ENCODE measurements at places on chromosomes 6 and 20.

DNA sequence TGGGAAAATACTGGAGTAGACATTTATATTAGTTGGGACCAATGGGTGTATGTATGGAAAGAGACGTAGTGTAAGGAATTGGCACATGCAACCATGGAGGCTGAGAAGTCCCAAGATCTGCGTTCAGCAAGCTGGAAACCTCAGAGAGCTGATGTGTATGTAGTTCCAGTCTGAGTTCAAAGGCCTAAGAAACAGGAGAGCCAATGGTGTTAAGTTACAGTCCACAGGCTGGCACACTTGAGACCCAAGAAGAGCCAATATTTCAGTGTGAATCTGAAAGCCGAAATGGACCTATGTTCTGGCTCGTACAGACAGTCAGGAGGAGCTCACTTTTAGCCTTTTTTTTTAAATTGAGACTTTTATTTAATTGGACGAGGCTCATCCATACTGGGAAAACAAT is 244.2 kb downstream of the CDKAL1 start:
- DNase-seq: no peak

- DNase-seq: no peak
Observed at GRCh38 chr6:159130846-159131245, 38.4 kb upstream of the FNDC1 start.

- DNase-seq: no peak
Observed at GRCh38 chr6:17491416-17492142, 98.2 kb downstream of the CAP2 start.

DNA sequence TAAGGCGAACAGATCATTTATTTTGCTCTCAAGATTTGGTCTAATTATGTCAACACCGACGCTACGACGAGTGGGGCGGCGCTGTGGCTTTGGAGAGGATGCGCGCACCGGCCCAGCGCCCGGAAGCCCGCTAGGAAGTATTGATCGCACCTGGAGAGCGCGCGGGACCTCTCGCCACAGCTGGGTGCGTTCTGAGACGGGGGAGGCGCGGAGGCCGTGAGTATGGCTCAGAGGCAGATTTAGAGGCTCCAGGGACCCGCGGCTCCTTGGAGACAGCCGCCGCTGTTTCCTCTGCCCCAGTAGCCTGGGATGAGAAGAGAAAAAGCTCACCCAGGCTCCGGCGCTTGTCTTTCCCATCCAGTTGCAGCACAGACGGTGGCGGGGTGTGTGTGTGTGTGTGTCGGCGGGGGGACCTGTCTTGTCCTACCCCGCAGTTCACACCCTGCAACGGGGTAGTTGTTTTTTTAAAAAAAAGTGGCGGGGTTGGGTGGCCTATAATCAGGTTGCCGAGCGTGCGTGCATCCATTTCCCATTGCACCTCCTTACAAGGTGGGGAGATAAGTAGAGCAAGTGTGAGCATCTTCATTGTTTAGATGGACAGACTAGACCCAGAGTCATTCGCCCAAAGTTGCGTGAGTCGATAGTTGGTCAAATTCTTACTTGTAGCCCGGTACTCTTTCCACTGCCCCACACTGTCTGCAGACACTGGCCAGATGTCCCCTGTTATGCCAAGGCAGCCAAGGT is 11.2 kb downstream of the TFAP2D start:
- DNase-seq: no peak

DNA sequence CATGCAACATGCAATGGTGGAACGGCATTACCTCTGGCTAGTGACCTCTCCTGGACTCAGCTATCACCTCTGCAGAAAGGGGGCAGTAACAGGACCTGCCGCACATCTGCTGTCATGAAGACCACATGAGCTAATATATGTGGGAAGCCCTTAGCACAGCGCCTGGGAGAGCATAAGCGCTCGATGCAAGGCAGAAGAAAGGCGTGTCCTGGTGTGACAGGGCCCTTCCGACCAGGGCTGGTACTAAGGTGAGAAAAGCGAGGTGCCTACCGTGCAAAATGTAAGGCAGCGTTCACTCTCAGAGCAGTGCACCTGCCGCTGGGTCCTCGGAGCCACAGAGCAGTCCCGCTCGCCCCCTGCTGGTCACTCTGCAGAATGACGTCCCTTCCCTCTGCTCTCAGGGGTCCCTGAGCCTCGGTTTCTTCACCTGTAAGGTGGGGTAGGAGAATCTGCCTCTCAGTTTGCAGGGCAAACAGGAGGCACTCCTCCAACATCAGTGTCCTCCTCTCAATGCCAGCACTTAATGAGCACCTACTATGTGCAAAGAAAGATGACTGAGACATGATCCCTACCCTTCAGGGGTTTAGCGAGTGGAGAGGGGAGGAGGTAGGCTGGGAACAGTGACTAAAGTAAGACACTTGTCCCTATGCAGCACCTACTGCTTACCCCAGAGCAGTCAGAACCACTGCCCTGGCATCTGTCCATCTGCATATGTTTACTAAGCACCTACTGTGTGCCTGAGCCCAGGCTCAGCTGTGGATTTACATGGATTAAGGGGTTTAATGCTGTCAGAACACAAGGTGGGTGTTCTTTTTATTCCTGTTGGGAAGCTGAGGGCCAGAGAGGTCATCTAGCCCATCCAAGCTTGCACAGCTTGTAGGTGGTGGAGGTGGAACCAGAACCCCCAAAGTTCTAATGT is 41.1 kb upstream of the PTGIS start:
- DNase-seq: peak; percentile 63

DNA sequence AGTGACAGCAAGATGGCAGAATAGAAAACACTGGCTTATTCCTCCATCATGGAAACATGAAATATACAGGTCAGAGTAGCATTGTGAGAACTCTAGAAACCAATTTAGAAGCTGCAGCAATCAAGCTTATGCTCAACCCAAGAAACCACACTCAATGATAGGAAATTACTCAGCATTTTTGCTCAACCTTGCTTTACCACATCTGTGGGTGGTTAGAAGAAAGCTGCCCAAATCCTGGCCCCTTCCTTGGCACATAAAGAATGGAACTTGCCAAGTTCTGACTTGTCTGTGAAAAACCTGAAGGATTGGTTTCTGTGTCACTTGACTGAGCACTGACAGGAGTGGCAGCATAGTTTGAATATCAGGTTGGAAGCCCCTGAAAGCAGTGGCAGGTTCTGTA is 108.0 kb upstream of the MOCS1 start:
- DNase-seq: no peak

GRCh38 chr6:131762984-131763383 is 44.8 kb upstream of the ENPP1 start:
- DNase-seq: no peak

DNA sequence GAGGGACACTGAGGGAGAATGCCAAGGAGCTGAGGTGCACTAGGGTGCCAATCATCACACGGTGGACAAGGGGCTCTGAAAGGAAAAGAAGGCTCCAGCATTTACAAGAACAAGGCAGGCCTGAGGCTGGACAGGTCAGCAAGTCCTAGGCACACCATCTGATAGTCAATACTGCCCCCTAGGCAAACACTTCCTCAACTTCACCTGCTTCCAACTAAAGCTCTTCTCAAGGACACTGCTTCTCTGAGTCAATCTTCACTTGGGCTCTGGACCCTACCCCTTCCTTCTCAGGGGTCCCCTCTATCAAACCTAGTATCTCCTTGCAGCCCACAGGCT is 37.7 kb upstream of the SLC4A11 start:
- no peak for DNase-seq

GRCh38 chr20:49872056-49872455 is 43.3 kb downstream of the SPATA2 start:
- no peak for DNase-seq

DNA sequence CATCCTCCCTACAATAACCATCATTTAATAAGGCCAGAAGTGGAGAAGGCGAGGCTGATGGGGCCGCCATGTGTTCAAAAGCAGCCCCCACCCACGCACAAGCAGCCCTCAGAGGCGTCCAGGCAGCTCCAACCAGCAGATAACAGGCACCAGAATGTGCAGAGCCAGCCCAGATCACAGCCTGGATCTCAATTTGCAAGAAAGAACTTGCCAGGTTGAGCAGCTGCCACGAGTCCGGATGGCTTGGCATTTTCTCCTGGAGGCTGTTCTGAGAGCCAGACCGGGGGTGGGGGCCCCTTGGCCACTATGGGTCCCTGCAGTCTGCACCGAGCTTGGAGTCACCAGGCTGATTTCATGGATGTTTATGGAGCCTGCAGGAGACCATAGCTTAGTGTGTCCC is 338.1 kb downstream of the PREX1 start:
- no peak for DNase-seq

- no peak for DNase-seq
Observed at GRCh38 chr6:126672649-126673048, 332.7 kb downstream of the CENPW start.

GRCh38 chr6:51432481-51432880 is 613.8 kb downstream of the TFAP2B start:
- no peak for DNase-seq

- no peak for DNase-seq
Observed at GRCh38 chr20:36434383-36434782, 106.9 kb upstream of the MYL9 start.

DNA sequence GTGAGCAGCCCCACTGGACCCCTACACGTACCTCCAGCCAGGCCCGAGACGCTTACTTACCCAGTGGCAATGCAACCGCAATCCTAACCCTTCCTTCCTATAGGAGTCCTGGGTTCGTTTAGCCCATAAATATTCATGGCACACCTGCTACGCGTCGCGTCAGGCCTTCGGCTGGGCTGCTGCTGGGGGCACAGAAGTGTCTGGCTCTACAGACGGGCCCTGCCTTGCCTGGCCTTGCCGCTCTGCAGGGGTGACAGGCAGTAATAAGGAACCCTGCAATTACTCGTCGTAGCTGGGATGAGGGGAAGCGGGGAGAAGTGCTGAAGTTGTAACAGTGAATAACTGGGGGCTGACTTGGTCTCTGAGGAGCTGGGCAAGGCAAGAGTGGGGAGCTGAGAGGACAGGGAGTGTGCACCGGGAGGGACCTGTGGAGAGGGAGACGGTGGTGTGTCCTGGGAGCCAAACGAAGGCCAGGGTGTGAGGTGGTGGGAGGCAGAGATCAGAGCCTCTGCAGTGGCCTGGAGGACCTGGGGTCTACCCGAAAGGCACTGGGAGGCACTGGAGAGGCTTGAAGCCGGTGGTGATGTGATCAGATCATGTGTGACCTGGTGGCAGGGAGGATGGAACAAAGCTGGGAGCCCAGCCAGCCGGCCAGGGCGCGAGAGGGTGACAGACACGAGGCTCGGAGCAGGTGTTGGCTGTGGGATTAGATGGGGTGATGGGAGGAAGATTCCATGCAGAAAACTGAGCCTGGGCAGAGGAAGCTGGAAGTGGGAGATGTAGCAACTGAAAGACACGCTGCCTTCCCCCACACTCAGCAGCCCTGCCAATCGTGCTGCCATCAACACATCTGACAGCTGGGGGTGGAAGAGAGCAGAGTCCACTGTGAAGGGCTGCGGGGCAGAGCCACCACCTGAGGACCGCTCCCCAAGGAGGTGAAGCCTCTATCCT is 36.4 kb downstream of the PSMG4 start:
- DNase-seq: no peak

DNA sequence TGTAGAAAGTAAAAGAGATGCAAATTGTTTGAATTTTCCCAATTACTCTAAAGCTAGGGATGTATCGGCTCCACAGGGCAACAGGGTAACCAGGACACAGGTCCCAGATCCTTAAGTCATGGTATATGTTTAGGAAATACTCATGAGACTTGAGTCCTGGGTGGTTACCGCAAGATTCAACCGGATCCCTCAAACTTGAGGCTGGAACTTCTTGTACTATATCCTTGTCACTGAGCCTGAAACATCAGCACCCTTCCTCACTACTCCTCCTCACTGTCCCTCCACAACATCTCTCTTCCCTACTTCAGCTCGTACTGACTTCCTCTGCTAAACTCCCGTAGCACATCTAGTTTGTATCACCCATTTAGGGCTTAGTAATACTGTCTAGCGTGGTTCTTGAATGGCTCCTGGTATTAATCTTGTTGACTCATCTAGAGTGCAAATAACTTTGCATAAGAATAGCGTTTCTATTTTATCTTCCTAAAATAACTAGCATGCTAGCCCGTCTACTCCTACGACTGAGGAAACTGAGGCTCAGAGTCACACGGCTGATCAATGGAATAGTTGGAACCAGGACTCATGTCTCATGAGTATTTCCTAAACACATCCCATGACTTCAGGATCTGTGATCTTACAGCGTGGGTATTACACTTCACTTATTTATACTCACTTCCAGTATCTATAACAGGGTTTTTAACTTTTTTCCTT is 72.1 kb downstream of the FILIP1 start:
- no peak for DNase-seq

DNA sequence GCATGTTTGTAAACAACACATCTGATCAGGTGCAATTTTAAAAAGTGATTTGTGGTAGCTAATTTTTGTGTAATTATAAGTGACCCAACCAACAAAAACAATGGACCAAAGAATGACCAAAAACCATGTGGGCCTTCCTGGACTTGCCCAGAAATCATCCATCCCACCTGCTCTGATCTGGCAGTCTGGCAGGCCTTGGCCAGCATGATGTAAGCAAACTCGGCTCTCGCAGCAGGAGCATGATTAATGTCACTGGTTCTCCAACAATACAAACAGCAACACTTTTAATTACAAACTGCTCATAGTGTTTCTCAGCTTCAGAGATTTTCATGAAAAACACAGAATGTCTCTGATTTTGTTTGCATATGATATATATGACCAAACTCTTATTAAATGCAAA is 16.1 kb downstream of the TP53INP2 start:
- DNase-seq: no peak

GRCh38 chr6:97885325-97885724 is 602.3 kb upstream of the MMS22L start:
- DNase-seq: no peak
